Type B pancreatic cell (in vitro differentiated cells): ENCODE measurements at places on chromosomes 16 and 17.

GRCh38 chr16:67514382-67514828 is 14.2 kb upstream of the RIPOR1 start:
- DNase-seq: no peak

- no peak for DNase-seq
Observed at GRCh38 chr16:12186774-12187335, 210.3 kb downstream of the SNX29 start.

DNA sequence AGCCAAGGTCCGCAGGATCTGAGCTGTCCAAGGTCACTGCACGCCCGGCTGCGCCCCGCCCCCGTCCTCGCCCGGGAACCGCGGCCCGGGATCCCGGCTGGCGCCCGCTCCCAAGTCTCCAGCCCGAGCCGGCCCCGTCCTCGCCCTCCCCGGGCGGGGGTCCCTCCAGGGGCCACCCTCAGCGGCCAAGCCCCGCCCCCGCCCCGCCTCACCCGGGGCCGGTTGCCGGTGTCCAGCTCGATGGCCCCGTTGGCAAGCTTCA is 216 bp downstream of the VPS9D1 start:
- no peak for DNase-seq

- no peak for DNase-seq
Observed at GRCh38 chr17:1374431-1375177, 25.4 kb downstream of the YWHAE start.

GRCh38 chr17:29565643-29566472 is 979 bp downstream of the ABHD15 start:
- DNase-seq: no peak

DNA sequence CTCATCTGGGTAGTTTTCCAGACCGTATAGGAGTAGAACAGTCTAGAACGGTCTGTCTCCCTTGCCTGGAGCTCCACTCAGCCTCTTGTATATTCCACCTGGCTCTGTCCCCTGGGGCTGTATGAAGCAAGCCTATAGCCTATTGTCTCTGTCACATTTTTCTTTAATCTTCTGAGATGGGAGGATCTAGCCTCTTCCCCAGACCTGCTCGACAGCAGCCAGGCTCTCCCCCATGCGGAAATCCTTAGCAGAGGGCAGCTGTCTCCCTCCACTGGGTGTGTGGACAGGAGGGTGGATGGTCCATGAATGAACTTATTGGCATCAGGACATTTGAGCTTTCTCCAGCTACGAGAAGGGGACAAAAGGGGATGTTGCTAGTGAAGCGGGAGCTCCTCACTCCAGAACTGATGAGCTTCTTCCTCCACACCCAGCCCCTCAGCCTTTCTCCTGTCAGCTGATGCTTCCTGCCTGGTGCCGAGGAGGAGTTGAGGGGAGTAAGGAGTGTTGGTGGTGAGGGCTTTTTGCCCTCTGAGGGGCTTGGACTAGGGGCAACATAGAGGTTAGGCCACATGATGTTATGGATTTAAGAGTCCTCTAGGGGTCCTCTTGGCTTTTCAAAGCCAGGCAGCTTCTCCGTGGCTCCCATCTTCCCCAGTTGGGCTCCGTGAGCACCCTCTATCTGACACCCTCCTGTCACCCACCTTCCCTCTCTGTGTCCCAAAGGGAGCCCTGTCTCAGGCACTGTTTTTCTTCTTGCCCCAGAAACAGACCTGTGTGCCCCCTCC is 28.0 kb downstream of the ARHGAP23 start:
- DNase-seq: no peak

- DNase-seq: no peak
Observed at GRCh38 chr17:66751771-66752170, 83.1 kb upstream of the CACNG5 start.
